Type B pancreatic cell (in vitro differentiated cells): ENCODE measurements at places on chromosomes 16 and 17. TPM values are rescaled to one million over a fixed set of nuclear protein-coding genes. Genes with fewer than 3 reads are reported as not detected.

- no peaks in the 10 kb centered on the region for H3K36me3 ChIP-seq
- peaks cover 8% of the 10 kb centered on the region for H3K27me3 ChIP-seq
- DNase-seq = no peak
- no peak overlapping the region for H3K27ac ChIP-seq
- no peak overlapping the region for H3K4me3 ChIP-seq
- peaks cover 10% of the 10 kb centered on the region for H3K4me1 ChIP-seq
These were observed 19.5 kb upstream of the CA10 start for GRCh38 chr17:52178012-52178411.

- no peak overlapping the region for H3K4me3 ChIP-seq
- no peak for DNase-seq
- H3K27me3 ChIP-seq = peaks cover 12% of the 10 kb centered on the region
- H3K36me3 ChIP-seq = no peaks in the 10 kb centered on the region
- H3K4me1 ChIP-seq = no peaks in the 10 kb centered on the region
These were observed 60.5 kb downstream of the ACSM2B start for GRCh38 chr16:20515688-20516090.

- peaks cover 7% of the 10 kb centered on the region for H3K36me3 ChIP-seq
- no peak for DNase-seq
- peak overlapping the region; percentile 92 for H3K27ac ChIP-seq
- no peaks in the 10 kb centered on the region for H3K27me3 ChIP-seq
These were observed 1.1 kb downstream of the PHF12 start for GRCh38 chr17:28950017-28950751.

COG8 gene
- 42.5 and 57.3 TPM in 2 replicates for total RNA-seq

DNA sequence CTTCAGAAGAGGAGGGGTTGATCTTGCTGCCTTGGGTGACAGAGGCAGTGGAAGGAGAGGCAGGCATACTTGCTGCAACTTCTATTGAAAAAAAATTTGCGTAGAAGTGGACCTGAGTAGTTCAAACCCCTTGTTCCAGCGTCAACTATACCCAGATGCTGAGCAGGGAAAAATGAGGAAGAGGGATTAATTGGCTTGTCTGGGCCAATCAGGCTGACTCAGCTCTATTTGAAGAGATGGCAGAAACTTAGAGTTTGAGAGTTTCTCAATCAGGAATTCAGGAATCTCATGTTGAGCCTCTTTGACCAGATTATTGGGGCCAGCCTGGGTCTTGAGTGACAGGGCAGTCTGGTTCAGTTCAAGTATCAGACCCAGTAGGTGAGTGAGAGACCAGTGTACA, 17.6 kb downstream of the CASC3 start:
- no peaks in the 10 kb centered on the region for H3K27me3 ChIP-seq
- no peak overlapping the region for H3K4me3 ChIP-seq
- no peaks in the 10 kb centered on the region for H3K4me1 ChIP-seq
- no peak for DNase-seq
- H3K27ac ChIP-seq = no peak overlapping the region
- peaks cover 19% of the 10 kb centered on the region for H3K36me3 ChIP-seq

DNA sequence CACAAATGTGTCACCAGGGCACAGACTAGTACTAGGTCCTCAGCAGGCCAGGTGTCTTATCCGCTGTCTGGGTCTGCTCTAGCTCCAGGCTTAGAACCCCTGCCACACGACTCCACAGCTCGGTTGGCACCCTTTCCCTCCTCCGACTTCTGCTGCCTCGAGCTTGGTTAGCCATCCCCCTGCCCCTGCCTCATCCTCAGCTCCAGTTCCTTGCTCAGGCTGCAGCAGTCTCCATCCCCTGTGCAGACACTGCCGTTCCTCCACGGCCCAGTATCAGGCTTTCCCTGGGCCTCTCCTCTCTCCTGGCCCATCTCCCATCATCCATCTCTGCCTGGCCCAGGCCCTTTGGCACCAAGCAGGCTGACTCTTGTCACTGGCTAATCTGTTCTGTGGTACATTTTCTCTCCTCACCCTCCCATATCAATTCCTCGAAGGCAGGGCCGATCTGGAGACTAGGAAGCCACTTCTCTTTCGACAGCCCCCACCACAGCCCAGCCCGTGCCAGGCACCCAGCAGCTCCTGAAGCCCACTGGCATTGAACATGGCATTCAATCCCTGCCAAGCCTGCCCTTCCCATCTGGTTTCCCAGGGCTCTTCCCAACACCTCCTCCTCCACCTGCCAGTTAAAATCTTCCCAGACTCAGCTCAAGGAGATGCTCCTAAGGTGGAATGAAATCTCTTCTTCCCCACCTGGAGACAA, 1.4 kb upstream of the GRN start:
- H3K27ac ChIP-seq = peak overlapping the region; percentile 95
- H3K4me1 ChIP-seq = peaks cover 12% of the 10 kb centered on the region
- no peaks in the 10 kb centered on the region for H3K36me3 ChIP-seq
- no peak for DNase-seq
- H3K4me3 ChIP-seq = peak overlapping the region; percentile 16
- peaks cover 8% of the 10 kb centered on the region for H3K27me3 ChIP-seq

DNA sequence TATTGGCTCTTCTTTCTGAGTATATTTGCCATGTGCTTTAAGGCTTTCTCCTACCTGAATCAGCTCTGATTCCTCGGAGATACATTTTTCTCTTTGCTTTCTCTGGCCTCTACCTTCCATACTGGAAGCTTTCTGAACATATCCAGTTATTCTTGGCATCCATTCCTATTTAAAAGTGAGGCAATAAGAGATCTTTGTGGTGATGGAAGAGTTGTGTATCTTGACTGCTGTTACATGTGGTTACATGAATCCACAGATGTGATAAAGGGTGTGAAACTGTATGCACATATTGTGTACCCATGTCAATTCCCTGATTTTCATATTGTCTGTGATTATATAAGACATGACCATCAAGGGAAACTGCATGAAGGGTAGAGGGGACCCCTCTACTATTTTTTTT, 24.4 kb downstream of the UBE2O start:
- no peaks in the 10 kb centered on the region for H3K27me3 ChIP-seq
- H3K4me1 ChIP-seq = peaks cover 5% of the 10 kb centered on the region
- H3K36me3 ChIP-seq = peaks cover 10% of the 10 kb centered on the region

CWC25 gene
- total RNA-seq = 17.7 and 19.7 TPM in 2 replicates

HSPB9 gene
- total RNA-seq = 0.36 TPM in 1 of 2 replicates, not detected in the other

DNA sequence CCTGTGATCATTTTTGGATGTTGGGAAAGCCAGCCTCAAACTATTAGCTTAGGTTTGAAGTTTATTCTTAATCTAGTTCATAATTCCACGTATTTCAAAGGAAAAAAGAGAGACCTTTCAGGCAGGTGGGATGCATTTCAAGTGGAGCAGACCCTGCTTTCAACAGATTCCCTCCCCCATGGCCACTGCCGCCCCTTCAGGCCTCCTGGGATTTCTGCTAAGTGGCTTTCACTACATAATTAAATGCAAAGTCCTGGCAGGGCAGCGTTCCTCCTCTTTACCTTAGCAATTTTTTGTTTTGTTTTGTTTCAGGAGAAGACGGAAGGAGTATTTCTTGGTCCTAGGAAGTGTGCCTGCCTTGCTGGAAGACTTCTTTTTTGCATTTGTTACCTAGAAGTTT, 36.6 kb downstream of the MAF start:
- H3K27ac ChIP-seq = no peak overlapping the region
- no peaks in the 10 kb centered on the region for H3K36me3 ChIP-seq
- DNase-seq = no peak

KRTAP4-3 gene
- total RNA-seq = not detected in 2 replicates

GRCh38 chr16:86992587-86992986, 324.6 kb downstream of the C16orf95 start:
- no peak overlapping the region for H3K27ac ChIP-seq
- peaks cover 74% of the 10 kb centered on the region for H3K27me3 ChIP-seq
- H3K4me1 ChIP-seq = peaks cover 57% of the 10 kb centered on the region

DNA sequence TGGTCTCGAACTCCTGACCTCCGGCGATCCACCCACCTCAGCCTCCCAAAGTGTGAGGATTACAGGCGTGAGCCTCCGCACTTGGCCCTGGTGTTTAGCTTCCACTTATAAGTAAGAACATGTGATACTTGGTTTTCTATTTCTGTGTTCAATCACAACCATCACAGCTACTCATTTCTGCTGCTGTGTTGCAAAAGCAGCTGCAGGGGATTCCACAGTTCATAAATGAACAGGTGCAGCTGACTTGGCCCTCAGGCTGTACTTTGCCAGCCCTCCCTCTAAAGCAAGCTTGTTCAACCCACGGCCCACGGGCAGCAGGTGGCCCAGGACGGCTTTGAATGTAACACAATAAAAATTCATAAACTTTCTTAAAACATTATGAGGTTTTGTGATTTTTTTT, 79.2 kb downstream of the SLC39A11 start:
- no peaks in the 10 kb centered on the region for H3K36me3 ChIP-seq
- H3K27me3 ChIP-seq = no peaks in the 10 kb centered on the region
- no peak overlapping the region for H3K4me3 ChIP-seq
- H3K4me1 ChIP-seq = peaks cover 33% of the 10 kb centered on the region

- no peak overlapping the region for H3K4me3 ChIP-seq
- no peak overlapping the region for H3K27ac ChIP-seq
- H3K36me3 ChIP-seq = peaks cover 5% of the 10 kb centered on the region
- H3K27me3 ChIP-seq = peaks cover 2% of the 10 kb centered on the region
- no peak for DNase-seq
- peaks cover 4% of the 10 kb centered on the region for H3K4me1 ChIP-seq
These were observed 19.4 kb upstream of the ENDOV start for GRCh38 chr17:80395402-80396151.

KRTAP2-1 gene
- total RNA-seq = not detected in 2 replicates
